ENCODE measurements at places on chromosomes 6 and 20. TPM values are rescaled to one million over a fixed set of nuclear protein-coding genes. Genes with fewer than 3 reads are reported as not detected.

- no peak for DNase-seq
These were observed 794.6 kb downstream of the TFAP2A start for GRCh38 chr6:9620263-9620662.

- no peak for DNase-seq
These were observed 456.2 kb downstream of the CD109 start for GRCh38 chr6:74152096-74152675.

Gene SPINT3
- not detected for total RNA-seq

DNA sequence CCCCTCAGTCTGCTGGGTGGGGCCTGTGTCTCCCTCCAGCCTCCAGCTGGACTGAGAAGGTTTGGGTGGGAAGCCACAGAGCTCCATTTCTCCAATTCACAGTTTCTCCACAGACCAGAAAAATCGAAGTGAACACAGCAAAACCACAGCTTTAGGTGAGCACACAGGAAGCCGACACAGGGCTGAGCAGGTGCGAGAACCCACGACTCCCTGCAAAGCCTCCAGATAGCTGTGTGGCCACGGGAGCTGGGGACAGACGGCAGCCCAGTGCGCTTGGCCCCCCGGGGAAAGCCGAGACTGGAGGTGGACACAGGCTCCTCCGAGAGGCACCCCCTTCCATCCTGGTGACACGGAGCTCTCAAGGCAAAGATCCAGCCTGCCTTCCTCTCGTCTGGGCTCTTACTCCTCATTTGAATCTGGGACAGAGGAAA, 29.0 kb upstream of the MPC1 start:
- DNase-seq: no peak

Gene TMEM170B
- total RNA-seq: 0.53 TPM

DNA sequence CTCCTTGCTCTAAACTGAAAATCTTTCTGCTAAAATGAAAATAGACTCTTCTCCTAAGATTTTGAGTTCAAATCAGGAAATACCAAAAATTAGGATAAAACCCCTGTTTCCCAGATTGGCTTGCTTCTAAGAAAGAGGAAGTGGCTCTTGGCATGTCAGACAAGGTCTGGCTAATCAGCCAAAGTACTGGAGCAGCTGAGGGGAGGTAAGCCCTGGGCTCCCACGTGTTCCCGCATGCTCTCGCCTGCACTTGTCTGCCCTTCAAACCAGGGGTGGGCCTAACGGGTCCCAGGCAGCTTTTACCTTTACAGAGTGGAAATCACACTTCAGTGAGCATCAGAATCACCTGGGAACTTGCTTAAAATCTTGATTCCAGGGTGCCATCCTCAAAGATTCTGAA, 43.2 kb upstream of the GABRR1 start:
- DNase-seq: no peak

Gene TSBP1
- not detected for total RNA-seq

DNA sequence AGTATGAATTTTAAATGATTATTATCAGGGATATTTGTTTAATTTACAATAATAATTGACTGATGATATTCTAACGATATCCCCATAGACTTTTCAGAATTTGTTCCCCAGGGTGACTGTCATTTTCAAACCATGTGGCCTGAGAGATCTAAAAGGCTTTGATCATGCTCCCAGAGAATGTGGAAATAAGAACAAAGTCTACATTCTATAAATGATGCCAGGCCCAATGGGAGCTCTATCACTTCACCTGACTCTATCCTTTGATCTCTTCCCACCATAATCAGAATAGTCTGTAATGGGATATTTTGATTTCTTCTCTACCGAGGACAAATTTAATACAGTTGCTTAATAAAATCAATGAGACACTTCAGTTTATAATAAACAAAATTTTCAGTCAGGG, 483.4 kb upstream of the IRAK1BP1 start:
- no peak for DNase-seq

DNA sequence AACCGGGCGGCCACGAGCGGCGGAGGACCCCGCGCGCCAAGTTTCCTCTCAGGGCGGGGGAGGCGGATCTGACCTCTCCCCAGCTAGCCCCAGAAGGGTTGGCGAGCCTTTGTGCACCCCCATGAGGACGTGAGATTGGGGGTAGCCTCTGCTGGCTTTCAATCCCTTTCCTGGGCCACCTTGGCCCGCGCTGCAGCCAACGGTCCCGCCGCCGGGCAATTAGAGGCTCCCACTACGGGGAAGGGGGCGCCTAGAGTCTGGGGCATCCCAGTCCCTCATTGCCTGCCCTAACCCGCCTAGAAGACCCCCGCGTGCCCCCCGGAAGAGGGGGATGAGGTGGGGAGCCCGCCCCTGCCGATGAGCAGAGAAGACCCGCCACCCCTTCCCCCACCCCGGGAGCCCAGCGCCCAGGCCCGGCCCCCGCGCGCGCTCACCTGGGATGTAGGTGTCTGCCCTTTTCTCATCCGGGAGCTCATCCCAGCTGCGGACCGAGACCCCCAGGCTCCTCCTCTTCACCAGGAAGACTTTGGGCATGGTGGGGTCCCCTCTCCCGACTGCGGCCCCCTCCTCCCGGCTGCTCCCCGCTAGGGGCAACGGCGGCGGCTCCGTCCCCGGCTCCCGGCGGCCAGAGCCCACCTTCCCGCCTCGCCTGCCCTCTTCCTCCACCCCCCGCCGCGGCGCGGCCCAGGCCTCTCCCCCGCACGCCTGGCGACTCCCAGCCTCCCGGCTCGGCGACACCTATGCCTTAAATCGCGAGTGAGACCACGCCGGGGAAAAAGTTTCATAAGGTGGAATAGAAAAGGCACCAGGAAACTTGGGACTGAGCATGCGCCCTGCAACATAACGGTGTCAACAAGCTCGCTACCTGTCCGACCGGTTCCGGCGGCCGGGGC, at the start of gene OVOL2:
OVOL2 (minus strand) TSS at position 816 of the 893 bp plus-strand sequence; CDS start at position 534, 282 bp downstream.
- peak; percentile 58 for DNase-seq

GRCh38 chr6:144582939-144583613, 297.9 kb downstream of the UTRN start:
- no peak for DNase-seq

DNA sequence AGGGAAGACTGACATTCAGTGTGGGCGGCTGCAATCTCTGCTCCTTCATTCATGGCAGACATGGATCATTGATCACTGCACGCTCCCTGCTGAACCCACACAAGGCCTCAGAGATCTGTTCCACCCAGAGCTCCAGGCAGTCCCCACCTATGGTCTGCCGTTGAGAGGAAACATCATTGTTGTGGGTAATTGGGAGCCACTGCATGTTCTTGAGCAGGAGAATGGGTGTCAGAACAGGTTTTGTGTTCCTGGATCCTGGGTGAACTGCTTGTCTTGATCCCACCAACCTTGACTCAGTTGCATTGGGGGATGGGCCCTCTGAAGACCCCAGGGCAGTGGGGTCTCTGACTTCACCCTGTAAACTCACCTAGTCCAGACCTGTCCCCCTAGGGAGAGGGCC, 23.1 kb upstream of the CCDC167 start:
- DNase-seq: no peak

Gene FOXF2
- 5.2 TPM for total RNA-seq

Gene TREML2
- not detected for total RNA-seq

Gene IER3
- 51.9 TPM for total RNA-seq

Gene PACSIN1
- not detected for total RNA-seq

Gene SLC13A3
- not detected for total RNA-seq

Gene CLIC5
- total RNA-seq: 7.6 TPM

DNA sequence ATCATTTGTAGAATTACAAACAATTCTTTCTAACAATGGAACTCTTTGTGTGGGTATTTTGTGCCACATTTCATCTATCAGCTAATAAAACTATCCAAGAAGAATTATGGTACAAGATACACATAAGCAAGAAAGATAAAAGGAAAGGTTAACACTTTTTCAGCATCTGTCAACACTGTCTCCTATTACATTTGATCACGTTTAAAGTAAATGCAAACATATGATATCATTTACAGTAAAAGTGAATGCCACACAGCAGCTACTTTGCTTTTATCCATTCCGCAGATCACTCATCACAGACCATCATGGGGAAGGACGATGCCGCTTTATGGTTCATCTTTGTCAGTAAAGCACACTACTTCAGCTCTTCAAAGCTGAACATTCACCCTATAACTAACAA, 456.4 kb upstream of the MANEA start:
- DNase-seq: no peak

DNA sequence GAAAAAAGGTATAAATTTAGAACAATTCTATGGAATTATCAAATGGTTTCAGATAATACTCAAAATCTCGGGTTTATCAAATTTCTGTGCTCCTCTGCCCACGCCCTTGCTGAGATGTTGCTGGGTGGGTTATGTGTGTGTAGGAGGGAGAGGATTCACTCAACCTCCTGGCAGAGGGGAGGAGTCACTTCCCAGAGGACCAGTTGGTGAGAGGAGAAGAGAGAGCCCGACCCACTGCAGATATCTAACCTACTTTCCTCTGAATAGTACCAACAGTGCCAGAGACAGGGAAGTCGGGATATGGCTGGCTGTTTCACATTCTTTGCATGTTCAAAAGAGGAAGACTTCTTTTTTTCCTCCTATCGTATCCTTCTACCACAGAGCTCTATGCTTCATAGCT, 187.1 kb upstream of the MAN1A1 start:
- no peak for DNase-seq

DNA sequence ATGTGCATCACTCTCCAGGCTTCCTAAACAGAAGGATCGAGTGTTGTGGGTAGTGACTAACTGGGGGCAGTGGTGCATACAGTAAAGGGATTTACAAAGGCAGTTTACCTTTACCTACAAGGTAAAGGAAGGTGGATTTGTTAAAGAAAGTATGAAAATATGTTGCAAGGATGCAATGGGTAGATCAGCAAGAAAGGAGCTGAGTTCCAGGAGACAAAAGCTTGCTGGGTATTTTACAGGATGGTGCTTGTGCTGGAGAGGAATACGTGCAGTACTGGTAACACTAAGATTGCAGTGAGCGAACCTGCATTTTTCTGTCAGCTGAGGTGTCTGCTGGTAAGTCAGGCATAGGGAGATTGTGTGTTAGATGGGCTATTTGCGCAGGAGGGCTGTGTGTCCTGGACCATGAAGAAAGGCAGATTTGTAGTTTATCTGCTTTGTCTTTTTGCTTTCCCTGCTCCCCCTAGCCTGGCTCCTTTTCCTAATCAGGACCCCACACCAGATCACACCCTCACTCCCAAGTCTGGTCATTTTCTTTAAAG, 304.6 kb downstream of the THBS2 start:
- DNase-seq: no peak

DNA sequence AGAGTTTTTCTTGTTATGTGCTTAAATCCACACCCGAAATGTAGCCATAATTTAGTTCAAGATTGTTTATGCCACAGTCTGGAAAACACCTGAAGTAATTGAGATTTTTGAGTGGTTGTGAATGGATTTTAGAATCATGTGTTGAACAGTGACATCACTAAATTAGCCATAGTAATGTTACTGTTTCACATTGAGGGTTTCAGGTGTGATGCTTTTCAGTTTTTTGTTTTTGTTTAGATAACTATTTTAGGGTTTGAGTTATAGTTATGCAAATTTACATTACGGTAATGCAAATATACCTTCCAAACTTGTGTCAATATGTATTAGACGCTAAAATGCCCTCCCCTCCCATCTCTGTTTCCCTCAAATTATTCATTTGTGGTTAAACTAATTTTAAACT, 22.9 kb downstream of the QKI start:
- DNase-seq: no peak

- no peak for DNase-seq
These were observed 74.7 kb upstream of the TCF21 start for GRCh38 chr6:133814238-133814637.

Gene MEP1A
- not detected for total RNA-seq

DNA sequence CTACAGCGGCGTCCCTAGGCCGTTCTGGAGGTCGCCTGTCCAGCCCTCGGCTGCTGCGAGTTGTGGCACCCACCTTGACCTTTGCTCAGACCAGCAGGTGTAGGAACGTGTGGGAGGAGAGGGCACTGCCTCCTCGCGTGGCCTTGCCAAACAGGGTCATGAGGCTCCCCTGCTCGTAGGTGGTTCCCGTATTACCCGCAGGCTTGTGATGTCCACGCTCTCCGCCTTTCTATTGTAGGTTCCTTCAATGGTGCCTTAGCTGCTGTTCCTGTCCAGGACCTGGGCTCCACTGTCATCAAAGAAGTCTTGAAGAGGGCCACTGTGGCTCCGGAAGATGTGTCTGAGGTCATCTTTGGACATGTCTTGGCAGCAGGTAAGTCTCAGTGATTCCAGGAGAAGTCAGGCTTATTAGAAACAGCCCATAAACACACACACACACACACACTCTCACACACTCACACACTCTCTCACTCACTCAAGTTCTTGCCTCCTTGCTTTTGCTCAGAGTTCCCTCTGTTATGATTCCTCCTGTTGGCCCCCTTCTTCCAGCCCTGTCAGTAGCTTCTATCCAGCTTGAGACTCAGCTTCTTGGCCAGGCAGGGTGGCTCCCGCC, 942 bp downstream of the ACAT2 start:
- no peak for DNase-seq

Gene TGM3
- total RNA-seq: not detected

DNA sequence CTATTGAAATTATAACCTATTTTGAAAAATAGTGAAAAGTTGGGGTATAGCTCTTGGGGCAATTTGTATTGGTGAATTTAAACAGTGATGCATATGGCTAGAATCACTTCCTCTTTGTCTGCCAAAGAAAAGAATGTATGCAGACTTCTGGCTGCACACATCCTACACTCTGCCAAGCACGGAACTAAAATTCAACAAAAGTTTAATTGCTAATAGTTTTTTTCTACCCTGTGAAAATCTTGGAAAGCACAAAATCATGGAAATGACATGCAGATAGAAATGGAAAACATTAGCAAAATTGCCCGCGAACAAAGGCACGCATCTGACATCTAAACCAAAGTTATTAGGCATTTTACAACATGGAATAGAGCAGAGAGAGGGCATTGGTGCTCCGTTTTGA, 106.4 kb upstream of the PDE10A start:
- DNase-seq: no peak

GRCh38 chr6:6678811-6679210, 90.3 kb downstream of the LY86 start:
- no peak for DNase-seq

Gene UBE2J1
- 29.5 TPM for total RNA-seq

- DNase-seq: no peak
These were observed 101.4 kb downstream of the KIF13A start for GRCh38 chr6:17885889-17886576.

Gene GLO1
- 32.6 TPM for total RNA-seq
